ENCODE measurements at places on chromosomes 2 and 18.

DNA sequence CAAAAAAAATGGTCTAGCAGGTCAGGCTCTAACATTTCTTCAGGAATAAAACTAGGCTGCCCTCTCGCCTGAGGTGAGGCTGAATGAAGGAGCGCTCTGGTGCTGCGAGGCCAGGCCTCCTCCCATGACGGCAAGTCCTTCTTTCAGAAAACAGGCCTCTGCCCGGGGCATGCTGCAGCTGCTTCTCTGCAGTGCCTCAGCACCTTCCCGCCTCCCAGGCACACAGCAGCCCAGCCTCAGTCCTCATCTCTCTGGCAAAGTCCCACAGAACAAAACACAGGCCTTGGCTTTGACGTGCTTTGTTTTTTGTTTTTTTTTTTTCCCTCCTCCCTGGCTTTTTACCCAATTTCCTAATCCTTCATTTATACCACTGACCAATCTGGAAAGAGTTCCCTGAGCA, 74.8 kb downstream of the BCL11A start:
- no peak for DNase-seq

GRCh38 chr2:171985076-171985475, 14.7 kb upstream of the METAP1D start:
- DNase-seq: no peak

GRCh38 chr2:109129356-109129920, 433 bp downstream of the SH3RF3 start:
- no peak for DNase-seq

DNA sequence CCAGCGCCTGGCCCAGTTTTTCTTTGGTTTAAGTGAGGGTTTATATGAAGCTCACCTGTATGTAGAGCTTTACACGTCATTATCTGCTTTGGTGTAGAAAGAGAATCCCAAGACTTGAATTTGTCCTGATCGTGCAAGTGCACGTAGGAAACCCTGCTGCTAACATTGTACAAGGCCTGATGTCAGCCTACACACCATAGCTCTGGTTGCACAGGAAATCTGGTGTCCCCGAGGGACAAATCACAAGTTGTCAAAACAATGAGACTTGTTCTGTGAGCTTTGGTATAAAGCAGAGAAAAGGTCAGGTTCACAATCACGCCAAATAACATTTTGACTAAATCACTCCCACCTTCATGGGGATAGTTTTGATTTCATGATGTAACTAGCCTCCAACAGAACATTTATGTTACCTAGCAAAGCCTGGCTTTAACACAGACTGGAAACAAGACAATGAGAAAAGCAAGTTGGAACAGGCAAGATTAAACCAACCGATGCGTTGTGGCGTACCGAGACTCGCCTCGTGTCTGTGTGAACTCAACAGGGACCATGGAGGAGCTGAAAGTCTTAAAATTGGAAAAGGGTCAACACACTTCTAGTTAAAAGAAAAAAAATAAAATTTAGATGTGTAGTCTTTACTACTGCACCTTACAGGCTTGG, 41.4 kb downstream of the ZAP70 start:
- no peak for DNase-seq

DNA sequence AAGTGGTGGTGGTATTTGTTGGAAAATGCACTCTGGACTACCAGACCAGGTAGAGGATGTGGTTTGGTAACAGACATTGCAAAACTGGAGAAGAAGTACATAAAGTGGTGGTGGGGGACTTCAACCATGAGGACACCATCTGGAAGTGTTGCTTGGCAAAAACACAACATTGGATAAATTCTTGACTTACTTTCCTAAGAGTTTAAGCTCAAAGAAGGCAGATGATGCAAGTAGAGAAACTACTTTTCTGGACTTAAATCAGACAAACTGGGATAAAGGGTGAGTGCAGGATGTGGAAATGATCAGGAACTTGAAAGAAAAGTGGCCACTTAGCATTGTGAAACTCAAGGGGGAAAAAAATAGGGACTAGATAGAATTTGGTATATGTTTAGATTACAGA, 487.4 kb downstream of the ZEB2 start:
- DNase-seq: no peak

GRCh38 chr2:148561389-148561788, 83.2 kb upstream of the EPC2 start:
- DNase-seq: no peak

- DNase-seq: no peak
Observed at GRCh38 chr18:61755555-61755954, 137.3 kb downstream of the RNF152 start.

Measured in NCI-H748 treated with DMSO at 0.1 percent for 48 hours (cell line).